Cerebellar cortex (tissue), 1 donor: ENCODE measurements at places on chromosomes 4 and X.

GRCh38 chr4:139912445-139912844 lies 241.5 kb downstream of the MAML3 start:
- no peak for DNase-seq

DNA sequence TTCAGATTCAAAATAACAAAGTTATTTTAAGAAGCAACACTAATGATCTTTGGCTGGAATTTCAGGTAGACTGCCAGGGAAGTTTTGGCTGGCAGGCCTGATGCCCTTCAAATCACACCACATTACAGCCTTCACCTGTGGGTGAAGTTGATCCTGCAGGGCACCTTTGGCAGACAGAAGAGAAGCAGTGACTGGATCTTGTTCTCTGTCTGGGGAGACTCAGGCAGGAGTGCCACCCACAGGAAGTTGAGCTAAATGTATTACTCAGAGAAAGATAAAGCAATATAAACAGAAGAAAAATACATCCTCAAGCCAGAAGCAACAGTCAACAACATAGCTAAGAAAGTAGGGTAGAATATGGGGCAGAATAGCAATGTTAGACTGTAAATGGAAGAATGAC lies 12.8 kb upstream of the CFAP299 start:
- DNase-seq, result peak; percentile 41

DNA sequence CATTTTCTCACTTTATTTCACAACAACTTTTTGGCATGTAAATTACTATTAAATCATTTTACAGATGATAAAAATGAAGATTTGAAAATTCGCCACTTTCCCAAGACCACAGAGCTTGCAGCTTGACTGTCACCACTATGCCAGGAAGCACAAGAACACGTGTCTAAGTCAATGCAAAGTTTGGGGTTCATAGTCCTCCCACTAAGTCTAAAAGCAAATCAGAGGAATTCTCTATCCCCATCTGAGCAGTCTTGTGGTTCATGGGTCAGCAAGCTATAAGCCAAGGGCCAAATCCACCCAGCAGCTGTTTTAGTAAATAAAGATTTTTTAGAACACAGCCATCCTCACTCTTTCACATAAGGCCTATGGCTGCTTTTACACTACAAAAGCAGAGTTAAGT lies 833.3 kb upstream of the INTU start:
- DNase-seq, result no peak

- no peak for DNase-seq
These were observed 73.2 kb downstream of the HTRA3 start for GRCh38 chr4:8342651-8343261.
